T-cell (primary cell): ENCODE measurements at places on chromosomes 5 and 9.
A peak's percentile ranks its signal among the peaks of the same experiment; 100 is the strongest.

- DNase-seq, result no peak
Measured at GRCh38 chr9:98790134-98790841, 6.1 kb downstream of the ANKS6 start.

DNA sequence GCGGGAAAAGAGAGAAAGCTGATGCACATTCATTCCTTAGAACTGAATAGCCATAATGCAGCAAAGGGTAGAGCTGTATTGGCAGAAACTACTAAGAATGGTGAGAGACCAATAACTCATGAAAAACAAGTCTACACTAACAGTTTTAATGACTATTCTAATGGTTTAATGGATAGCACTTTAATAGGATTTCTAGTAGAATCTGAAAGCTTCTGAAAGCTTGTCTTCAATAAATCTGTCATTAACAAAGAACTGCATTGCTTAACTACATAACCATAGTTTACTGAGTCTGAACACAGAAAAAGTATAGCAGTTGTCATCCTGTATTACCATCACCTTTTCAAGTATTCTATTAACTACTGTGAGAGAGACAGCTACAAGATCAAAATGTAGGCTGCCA, 617.8 kb upstream of the DMAC1 start:
- DNase-seq, result no peak

- no peak for DNase-seq
Measured at GRCh38 chr5:145198525-145199260, 636.4 kb downstream of the PRELID2 start.

DNA sequence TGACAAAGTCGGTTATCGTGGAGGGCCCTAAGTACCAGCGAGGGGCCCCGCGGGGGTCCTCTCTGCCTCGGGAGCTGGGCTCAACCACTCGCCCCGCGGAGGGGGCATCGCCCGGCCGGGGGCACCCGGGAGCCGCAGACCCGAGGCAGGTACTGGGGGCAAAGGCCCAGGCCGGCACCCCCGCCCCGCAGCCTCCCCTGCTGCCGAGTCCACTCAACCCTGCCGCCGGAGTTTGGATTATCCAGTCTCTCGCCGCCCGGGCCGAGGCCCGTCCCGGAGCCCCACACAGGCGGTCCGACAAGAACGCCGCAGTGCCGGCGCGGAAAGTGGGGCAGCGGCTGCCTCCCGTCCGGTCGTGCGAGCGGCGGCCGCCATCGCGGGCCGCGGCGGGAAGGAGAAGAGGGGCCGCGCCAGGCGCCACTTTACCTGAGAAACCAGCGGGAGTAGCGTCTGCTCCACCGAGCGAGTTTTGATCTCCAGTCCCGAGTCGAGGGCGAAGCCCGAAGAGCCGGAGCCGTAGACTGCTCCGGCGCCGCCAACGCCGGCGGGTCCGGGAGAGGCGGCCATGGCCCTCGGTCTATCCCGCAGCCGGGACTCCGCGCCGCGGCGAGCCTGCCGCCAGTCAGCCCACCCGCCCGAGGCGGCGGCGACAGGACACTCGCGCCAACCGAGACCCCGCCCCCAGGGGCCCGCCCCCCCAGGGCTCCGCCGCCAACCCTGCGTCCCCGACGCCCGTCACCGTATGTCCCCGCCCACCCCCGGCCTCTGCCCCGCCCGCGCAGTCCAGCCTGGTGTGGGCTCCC, at the start of gene CTNNAL1:
CTNNAL1 (minus strand) TSS at position 624 of the 803 bp plus-strand sequence; CDS start at position 567, 57 bp downstream.
- DNase-seq, result peak; percentile 86

DNA sequence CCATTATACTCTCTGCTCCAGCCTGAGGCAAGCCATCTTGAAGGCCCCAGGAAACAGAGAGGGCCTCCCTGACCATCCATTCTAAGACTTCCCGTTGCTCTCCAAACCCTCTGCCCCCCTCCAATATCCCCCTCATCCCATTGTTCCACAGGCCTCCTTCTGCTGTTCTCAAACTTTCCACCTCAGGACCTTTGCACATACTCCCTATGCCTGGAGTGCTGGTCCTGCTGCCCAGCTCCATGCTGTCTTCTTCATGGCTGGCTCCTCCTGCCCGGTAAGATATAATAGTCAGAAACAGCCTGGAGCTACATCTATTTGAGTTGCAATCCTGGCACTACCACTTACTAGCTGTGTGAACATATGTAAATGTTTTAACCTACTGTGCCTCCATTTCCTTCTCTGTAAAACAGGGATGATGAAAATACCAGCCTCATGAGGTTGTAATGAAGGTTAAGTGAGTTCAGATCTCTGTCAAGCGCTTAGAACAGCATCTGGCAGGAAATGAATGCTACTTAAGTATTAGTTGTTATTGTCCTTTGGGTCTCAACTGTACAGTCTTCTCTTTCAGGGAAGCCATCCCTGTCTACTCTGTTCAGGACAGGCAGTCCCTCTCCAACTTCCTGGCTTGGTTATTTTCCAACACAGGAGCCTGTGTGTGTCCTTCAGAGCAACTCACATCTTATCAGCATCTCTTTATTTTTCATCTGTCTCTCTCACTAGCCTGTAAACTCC, 45.8 kb downstream of the TMOD1 start:
- no peak for DNase-seq

GRCh38 chr5:135179308-135179980, 145.4 kb upstream of the PITX1 start:
- no peak for DNase-seq

GRCh38 chr5:27269766-27270165, 231.4 kb upstream of the CDH9 start:
- no peak for DNase-seq

DNA sequence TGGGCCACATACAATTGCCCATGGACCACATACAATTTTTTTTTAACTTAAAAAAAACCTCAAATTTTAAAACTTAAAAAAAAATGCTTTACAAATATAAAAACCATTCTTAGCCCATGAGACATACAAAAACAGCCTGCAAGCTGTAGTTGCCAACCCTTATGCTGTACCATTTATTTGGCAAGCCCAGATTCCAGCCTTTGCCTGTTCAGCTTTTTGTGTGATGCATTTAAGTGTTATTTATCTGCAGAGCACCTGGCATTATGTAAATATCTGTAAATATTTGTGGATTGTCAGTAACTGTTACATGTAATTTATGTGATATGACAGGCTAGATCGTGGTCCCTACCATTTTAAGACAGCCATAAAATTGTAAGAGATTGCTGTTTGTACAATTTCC, 32.6 kb downstream of the HEXB start:
- DNase-seq, result no peak

- DNase-seq, result no peak
Measured at GRCh38 chr5:82158755-82159413, 119.3 kb downstream of the RPS23 start.

DNA sequence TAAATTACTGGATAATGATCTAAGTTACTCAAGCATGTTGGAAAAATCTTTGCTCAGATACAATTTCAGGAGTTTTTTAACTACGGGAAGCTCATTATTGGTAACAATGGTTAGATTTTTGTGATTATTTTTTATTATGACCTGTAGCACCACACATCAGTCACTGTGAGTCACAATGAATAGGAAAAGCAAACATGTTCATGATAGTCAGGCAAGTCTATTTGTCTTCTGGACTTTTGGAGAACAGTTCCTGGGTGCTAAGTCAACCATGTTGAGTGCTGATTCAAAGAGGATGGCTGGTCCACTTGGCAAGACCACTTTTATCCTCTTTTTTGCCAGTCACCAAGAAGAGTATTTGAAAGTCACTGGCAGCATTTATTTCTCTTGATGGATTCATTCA, 403.2 kb downstream of the KIF4B start:
- no peak for DNase-seq

DNA sequence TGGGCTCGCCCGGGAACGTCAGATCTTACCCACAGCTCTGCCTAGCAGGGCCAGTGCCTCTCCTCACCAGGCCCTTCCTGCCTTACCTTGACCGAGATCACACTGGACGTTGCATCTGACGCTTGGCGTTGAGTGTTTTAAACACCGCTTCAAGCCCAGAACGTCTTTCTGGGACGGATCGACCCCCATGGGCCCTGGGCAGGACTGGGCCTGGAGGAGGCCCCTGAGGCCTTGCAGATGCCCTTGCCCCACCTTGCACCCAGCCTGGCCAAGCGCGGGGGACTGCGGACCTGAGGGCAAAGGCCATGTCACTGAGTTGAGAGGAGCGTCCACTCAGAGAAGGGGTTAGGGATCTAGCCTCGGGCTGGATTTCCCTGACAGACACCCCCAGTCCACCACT, 64.3 kb upstream of the FCN2 start:
- DNase-seq, result no peak

GRCh38 chr9:125985998-125986655, 239.0 kb downstream of the PBX3 start:
- DNase-seq, result no peak

GRCh38 chr9:115008536-115009270, 78.3 kb upstream of the TNFSF8 start:
- no peak for DNase-seq

DNA sequence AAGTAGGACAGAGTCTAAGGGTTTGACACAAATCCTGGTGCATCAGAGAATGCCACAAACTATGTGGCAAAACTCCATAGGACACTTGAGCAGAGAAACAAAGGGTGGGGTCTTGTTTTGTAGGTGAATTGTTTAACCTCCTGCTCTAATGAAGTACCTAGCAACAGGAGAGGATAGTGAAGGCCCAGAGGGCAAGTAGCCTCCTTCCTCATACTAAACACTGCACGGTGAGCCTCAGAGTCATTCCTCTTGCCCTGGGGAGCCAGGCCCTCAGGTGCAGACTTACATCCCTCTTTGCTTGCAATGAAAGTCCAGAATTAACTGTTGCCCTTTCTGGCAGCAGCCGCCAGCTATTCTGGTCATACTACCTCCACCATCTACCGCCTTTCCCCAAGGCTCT, 166.1 kb downstream of the DROSHA start:
- no peak for DNase-seq

GRCh38 chr9:105359892-105360291, 87.9 kb upstream of the FSD1L start:
- no peak for DNase-seq

GRCh38 chr5:58294598-58295305, 165.1 kb downstream of the PLK2 start:
- DNase-seq, result no peak

DNA sequence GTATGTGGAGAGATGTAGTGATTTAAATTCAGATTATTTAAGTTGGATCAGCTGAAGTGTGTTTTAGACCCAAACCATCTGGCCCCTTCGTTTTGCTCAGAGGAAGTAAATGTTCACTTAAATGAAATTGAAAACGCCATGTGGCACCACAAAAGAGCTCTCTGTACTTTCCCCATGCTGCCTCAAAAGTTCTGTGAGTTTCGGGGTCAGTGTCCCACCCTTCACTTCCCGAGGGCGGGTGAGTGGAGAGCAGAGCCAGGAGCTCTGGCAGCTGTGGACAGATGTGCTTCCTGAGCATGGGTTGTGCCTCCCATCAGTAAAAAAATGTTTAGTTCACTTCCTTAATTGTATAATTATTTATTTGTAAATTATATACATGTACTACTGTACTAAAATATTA, 48.4 kb downstream of the PSD2 start:
- no peak for DNase-seq

GRCh38 chr5:139982157-139982974, 60.7 kb downstream of the NRG2 start:
- DNase-seq, result no peak

- DNase-seq, result no peak
Measured at GRCh38 chr5:117889596-117889995, 1098.8 kb downstream of the DTWD2 start.

DNA sequence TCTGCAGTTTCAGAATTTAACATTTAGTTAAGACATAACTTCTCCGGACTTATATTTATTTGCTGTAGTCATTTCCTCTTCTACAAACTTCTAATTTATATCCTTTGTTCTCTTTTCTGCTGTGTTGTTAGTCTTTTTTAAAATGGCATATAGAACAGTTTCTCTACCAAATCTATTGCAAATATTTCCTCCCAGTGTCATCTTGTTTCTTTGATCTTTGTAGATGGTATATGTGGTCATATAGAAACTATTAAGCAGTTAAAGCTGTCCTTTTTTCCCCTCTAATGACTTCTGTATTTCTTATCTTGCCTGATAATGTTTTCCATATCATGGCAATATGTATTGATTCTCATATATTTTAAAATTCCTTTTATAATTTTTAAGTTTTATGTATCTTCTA, 264.5 kb downstream of the MCTP1 start:
- DNase-seq, result no peak

DNA sequence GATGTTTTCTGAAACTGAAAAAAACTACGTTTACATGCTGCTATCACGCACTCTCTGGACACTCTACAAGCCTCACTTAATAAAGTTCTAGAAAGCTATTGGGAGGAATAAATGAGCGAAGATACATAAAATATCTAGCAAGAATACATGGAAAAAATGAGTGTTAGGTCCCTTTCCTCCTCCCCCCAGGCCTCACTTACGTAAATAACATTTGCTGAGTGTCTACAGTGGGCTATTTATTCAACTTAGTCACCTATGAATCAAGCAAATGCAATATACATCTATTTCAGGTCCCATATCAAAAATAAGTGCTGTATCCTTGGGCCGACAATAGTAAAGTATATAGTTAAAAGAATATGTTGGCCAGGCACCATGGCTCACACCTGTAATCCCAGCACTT, 62.5 kb downstream of the FRMD3 start:
- DNase-seq, result no peak

- no peak for DNase-seq
Measured at GRCh38 chr5:14081791-14082190, 61.4 kb upstream of the TRIO start.
